NCI-H1436 (cell line): ENCODE measurements at places on chromosomes 3 and 15.

DNA sequence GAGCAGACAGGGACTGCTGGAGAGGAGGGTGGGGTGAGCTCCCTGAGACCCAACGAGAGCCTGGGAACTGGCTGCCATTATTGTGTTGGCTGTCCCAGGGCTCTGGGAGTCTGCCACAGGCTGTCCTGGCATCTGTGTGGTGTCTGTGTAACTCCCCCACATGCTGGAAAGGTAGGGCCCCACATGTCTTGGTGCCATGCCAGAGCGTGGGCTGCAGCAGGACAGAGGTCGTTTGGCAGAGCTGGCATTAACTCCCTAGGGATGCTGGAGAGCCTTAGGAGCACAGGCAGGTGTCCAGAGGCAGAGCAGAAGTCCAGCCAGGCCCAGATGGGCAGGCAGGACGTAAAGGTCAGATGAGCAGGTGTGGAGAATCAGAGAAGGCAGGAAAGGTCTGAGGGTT lies 9.7 kb downstream of the TIMP4 start:
- DNase-seq = no peak

DNA sequence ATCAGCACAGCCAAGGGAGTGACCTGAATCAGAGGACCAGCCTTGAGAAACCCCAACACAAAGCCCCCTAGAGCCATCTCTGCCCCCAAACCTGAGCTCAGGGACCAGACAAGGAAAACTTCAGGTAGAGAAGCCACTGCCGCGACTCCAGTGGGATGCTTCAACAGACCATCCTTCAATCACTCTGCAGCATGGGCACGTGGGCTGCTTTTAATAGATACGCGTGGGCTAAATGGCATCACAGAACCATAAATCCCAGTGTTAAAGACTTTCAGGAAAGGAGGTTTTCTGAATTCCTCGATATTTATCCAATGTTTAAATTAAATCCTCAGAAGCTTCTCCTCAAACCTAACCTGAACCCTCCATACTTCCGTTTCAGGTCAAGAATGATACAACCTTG lies 30.6 kb downstream of the SH3BP5 start:
- no peak for DNase-seq

DNA sequence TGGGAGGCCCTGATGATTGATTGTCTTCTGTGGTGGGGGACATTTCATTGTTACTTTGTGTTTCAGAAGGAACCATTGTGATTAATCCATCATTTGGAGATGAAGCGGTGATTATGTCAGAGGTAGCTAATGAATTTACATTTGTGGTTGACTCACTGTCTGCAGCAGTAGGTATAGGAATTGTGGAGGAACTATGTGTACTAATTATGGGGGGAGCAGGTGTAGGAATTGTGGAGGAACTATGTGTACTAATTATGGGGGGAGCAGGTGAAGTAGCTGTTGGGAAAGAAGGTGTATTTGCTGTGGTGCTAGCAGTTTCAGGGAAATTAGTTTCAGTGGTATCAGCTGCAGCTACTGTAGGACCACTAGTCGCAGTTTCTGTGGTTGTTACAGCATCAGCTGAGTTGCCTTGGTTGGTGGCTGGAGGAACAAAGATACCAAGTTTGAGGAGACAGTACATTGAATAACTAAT lies 6.9 kb downstream of the MUC13 start:
- DNase-seq = no peak

GRCh38 chr3:24678021-24678420 lies 183.4 kb upstream of the THRB start:
- no peak for DNase-seq

DNA sequence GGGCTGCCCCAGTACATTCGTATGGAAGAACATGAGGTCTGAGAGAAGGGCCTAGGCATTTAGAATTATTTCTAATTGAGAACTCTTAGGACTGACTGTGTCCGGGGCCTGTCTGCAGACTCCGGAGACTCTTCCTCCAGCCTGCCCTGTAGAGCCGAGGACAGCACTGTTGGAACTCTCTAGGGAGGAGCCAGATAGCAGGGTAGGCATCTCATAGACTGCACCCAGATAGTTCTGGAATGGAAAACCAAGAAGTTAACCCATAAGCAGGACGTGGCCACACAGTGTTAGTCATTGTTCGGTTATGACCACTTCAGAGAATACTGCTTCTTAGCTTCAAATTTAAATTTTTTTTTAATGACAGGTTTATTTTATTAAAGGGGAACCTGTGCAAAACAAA lies 59.5 kb downstream of the SNRK start:
- DNase-seq = no peak

- DNase-seq = no peak
Observed at GRCh38 chr3:41030220-41030619, 169.1 kb upstream of the CTNNB1 start.
